D341Med (cell line): ENCODE measurements at places on chromosomes 3 and 15.

DNA sequence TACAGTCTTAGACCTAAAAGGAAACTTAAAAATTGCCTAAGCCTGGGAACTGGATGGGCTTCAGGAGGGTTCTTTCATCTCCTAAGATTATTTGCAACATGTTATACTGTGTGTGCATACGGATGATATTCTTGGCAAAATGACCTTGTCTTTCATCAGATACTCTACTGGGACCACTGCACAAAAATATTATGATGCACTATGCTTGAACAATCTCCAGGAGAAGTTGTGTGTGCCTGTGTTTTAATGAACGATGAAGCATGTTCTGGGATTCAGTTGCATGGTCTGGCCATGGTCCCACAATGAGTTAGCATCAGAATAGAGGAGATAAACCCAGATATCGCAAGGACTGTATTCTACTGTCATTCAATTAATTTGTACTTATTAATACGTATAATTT, 68.7 kb downstream of the GAP43 start:
- no peak for DNase-seq

- DNase-seq, result no peak
These were observed 6.9 kb upstream of the PPP1R2 start for GRCh38 chr3:195549931-195550519.

- no peak for DNase-seq
These were observed 187.3 kb upstream of the BCL6 start for GRCh38 chr3:187932530-187932929.

- no peak for DNase-seq
These were observed 4.5 kb upstream of the IP6K1 start for GRCh38 chr3:49790626-49791411.

DNA sequence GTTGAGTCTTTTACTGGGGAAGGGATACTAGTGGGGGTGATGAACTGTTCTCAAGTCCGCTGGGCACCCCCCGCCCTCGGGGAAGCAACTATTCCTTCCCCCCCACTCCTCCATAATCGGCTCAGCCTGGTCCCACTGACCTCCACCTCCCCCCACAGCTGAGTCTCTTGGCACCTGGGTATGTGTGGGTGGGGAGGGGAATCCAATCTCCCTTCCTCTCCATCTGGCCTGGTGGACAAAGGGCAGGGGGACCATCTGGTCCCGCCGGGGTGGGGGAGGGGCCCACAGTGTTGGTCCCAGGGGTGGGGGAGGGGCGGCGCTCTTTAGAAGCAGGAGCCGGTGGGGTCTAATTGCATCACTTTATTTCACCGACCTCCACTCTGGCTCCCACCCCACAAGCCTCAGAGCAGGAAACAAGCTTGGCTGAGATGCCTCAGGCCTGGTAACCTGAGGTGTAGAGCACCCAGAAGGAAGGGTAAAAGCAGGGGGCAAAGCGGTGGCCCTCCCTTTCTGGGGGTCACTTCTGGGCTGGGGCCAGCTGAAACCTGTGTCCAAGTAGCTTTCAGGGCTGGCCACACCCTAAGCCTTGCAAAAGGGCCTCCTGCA, 1.0 kb upstream of the PCBP4 start:
- DNase-seq, result peak; percentile 67

- DNase-seq, result peak; percentile 18
These were observed 48.5 kb downstream of the PXYLP1 start for GRCh38 chr3:141280086-141280485.

DNA sequence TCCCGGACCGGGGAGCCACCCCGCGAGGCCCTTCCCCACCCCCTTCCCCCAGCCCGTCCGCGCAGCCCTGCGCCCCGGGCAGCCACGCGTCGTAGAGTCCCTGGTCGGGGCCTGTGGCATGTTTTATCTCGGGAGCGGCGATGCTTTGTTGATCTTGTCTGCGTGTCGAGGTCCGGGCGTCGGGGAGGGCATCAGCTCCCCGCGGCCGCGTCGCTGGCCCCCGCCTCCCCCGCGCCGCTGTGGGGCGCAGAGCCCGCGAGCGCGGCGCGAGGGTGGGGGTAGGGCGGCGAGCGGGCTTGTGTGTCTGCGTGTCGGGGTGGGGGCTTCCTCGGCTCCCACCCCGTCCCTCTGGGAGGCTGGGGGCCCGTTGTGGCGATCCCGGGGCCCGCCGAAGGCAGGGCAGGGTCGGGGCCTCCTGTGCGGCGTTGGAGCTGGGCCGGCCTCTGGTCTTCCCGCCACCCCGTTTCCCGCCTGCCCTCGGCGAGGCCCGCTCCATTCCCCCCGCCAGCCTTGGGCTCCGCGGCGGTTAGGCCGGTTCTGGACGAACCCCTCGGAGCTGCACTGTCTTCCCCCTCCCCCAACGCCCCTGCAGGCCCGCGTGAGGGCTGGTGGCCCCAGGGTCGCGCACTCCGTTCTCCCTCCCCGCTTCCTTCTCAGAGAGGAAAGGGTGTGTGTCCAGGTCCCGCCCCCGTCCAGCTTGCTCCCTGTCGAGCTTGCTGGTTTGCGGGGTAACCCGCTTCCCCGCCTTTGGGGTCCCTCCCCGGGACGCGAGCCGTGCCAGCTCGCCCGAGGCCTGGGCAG, 695 bp downstream of the GMPS start:
- DNase-seq, result peak; percentile 73

DNA sequence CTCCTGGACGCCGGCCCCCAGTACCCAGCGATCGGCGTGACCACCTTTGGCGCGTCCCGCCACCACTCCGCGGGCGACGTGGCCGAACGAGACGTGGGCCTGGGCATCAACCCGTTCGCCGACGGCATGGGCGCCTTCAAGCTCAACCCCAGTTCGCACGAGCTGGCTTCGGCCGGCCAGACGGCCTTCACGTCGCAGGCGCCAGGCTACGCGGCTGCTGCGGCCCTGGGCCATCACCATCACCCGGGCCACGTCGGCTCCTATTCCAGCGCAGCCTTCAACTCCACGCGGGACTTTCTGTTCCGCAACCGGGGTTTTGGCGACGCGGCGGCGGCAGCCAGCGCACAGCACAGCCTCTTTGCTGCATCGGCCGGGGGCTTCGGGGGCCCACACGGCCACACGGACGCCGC, 956 bp downstream of the ZIC1 start:
- peak; percentile 66 for DNase-seq

DNA sequence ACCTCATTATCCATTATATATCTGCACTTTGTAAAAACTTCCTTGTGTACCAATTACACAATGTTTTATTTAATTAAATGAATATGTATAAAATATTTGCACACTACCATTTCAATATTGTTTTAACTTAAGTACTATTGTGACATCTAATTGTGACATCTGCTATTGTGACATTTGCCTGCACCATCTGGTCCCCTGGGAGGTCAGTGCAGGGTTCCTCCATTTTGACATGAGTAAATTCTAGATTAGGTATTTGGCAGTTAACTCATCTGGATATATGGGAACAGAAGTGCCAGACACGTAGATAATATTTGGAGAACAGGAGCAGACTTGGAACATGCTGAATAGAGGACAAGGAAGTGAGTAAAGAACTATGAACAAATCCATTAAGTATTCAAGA, 332.1 kb downstream of the VGLL3 start:
- DNase-seq, result no peak

GRCh38 chr3:119594066-119594465, 3.6 kb upstream of the PLA1A start:
- no peak for DNase-seq

DNA sequence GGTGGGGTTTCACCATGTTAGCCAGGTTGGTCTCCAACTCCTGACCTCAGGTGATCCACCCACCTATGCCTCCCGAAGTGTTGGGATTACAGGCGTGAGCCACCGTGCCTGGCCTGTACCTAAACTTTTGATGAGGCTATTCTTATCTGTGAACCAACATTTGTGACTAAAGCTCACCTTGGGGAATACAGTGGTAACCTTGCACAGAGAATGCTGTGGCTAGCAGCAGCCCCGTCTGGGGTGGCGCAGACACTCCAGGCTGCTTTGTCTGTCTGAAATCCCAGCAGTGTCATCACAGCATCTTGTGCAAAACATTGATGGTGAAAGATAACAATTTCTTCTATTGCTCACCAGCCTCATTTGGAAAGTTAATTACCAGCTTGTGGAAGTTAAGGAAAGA, 58.9 kb downstream of the CMTM8 start:
- no peak for DNase-seq

DNA sequence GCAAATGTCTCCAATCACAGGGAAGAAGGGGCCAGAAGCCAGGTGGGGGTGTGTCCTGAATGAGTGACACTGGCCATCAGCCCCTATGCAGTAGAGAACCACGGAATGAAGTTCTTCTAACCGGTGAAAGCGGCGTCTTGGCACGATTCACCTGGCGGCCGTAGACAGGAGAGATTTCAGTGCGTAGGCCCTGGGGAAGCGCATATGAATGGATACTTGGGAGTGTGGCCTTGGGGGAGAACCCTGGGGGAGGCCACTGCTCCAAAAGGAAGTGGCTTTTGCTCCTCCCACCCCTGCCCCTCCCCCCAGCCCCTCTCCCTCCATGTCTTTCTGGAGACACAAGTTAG, 43.6 kb downstream of the RBPMS2 start:
- no peak for DNase-seq

- DNase-seq, result no peak
These were observed 6.8 kb downstream of the CHSY1 start for GRCh38 chr15:101244889-101245668.

- no peak for DNase-seq
These were observed 231.5 kb upstream of the FEZF2 start for GRCh38 chr3:62604751-62605351.
